Sigmoid colon (tissue), 7 donors: ENCODE measurements at places on chromosomes 3 and 15. TPM values are rescaled to one million over a fixed set of nuclear protein-coding genes. Genes with fewer than 3 reads are reported as not detected.

DNA sequence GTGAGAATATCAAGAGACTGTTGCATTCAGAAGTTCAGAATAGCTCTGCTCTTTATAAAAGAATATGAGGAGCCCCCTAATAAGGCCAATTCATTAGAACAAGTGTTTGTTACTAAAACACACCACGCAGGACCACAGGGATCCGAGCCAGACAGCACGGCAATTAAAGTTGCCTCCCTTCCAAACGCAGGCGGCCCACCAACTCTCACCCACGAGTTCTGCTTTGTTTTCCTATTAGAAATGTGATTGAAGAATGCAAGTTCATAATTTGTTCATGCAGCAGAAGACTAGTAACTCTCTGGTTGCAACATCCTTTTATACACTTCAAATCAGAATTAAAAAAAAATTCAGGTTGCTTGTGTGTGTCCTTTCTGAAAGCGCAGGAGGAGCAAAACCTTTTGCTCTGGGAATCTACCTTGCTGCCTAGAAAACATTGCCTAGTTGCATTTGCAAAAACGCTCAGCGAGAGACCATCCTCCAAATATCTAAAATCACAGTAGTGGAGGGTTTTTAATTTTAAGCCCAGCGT, 1044.1 kb upstream of the NR2F2 start:
- no peaks in the 10 kb centered on the region for H3K27me3 ChIP-seq
- no peak overlapping the region for H3K4me3 ChIP-seq
- H3K36me3 ChIP-seq: no peaks in the 10 kb centered on the region
- H3K27ac ChIP-seq: peak overlapping the region; percentile 40
- H3K4me1 ChIP-seq: peaks cover 4% of the 10 kb centered on the region

DNA sequence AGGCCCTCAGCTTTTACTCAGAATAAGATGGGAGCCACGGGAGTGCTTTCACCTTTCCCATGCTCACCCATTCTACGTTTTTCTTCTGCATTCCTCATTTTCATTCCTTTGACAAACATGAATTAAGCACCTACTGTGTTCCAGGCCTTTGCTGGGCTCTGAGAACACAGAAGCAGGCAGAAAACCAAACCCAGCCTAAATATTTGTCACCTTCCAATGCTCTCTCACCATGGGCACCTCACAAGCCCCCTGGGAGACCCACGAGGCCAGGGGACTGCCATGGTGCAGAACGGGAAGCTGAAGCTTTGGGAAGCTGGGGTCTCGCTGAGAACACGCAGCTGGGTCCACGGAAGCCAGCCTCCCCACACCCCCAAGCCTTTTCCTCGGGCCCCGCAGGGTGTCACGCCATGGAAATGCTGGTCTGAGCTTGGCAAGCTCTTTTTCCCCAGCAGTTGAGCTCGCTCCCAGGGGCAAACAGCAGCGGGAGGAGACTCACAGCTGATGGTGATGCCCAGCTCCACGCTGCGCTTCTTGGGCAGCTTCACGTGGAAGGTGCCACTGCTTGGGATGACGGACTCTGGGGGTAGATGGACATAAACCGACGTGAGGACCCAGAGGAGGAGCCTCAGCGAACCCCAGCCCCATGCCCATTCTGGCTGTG, 27.7 kb downstream of the GRIP2 start:
- H3K27ac ChIP-seq: no peak overlapping the region
- H3K36me3 ChIP-seq: no peaks in the 10 kb centered on the region
- peaks cover 6% of the 10 kb centered on the region for H3K4me1 ChIP-seq
- peak; percentile 30 for DNase-seq
- no peak overlapping the region for H3K4me3 ChIP-seq

DNA sequence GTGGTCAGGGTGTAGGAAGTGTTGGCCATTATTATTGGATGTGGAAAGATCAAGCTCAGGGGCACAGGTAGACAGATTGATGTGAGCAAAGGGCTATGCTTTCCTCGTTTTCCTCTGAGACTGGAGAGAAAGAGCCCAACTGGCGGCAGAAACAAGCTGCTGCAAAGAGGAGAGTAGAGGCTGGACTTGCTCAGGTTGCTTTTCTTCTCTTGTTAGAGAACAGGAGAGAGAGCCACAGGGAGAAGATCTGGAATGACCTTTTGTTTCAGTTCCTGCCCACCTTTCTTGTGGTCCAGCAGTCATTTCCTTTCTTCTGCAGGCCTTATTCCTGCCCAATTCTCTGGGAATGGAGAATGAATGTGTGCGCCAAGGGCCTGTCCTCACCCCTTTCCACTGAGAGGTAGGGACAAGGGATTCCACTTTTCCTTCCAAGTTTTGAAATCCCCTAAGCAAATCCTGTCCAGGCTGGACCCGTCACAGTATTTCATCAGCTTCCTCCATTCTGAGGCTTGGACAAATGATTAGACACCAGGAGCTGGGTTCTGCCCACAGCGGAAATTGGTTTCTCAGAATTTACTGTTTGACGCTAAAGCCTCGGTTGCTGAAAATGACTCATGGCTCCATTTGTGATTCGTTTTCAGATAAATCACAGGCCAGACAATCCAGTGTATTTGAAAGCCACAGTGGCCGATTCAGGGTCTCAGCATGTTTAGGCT, 16.1 kb downstream of the ZNF80 start:
- no peaks in the 10 kb centered on the region for H3K27me3 ChIP-seq
- no peak for DNase-seq
- H3K4me1 ChIP-seq: no peaks in the 10 kb centered on the region
- no peak overlapping the region for H3K4me3 ChIP-seq
- H3K36me3 ChIP-seq: no peaks in the 10 kb centered on the region

GRCh38 chr3:24348348-24348747, 146.3 kb downstream of the THRB start:
- H3K4me1 ChIP-seq: no peaks in the 10 kb centered on the region
- no peak overlapping the region for H3K27ac ChIP-seq
- H3K36me3 ChIP-seq: no peaks in the 10 kb centered on the region
- DNase-seq: no peak
- H3K4me3 ChIP-seq: no peak overlapping the region

DNA sequence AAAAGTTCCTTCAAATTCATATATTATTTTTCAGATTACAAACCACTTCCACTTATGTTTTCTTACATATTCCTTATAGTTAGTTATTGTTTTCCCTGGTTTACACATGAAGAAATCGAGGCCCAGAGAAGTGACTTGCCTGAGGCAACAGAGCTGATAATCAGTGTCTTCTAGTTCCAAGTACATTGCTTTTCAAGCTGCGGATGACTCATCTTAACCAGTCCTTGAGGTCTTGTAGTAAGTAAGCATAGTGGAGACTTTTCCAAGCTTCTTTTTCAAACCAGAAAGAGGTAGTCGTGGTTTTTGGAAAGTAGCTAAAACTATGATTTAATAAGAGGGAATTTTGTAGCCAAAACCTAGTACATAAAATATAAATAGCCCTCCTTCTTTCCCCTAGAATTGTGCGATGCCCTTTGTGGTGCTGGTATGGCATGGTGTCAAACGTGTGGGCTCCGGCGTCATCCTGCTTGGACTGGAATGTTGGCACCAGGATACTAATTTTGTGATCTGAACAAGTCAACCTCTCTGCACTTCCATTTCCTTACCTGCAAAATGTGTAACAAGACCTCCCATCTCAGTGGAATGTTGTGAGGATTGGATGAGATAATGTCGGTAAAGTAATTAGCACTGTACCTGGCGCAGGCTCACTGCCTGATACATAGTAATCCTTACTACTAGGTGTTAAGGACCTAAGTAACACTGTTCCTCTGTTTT, 19.0 kb upstream of the DLG1 start:
- H3K4me1 ChIP-seq: no peaks in the 10 kb centered on the region
- H3K36me3 ChIP-seq: no peaks in the 10 kb centered on the region
- no peaks in the 10 kb centered on the region for H3K27me3 ChIP-seq
- H3K4me3 ChIP-seq: no peak overlapping the region
- no peak overlapping the region for H3K27ac ChIP-seq

DNA sequence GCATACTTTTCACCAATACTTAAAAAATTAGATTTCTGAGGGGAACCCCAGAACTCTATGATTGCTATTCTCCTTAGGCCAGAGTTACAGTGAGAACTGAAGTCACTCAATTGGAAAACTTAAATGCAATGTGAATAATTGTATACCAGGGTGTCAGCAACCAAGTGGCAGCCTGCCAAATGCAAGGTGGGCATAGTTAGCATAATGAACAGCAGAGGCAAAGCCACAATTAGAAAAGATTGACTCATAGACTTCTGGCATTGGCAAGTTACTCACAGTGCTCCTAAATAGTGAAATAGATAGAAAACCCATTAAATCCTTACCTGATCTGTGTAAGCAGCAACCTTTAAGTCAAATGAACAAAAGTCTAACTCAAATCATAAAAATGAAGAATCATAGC, 94.9 kb downstream of the BCHE start:
- H3K4me3 ChIP-seq: no peak overlapping the region
- no peak overlapping the region for H3K27ac ChIP-seq
- no peaks in the 10 kb centered on the region for H3K27me3 ChIP-seq
- H3K36me3 ChIP-seq: no peaks in the 10 kb centered on the region
- no peak for DNase-seq

- H3K27me3 ChIP-seq: no peaks in the 10 kb centered on the region
- H3K27ac ChIP-seq: no peak overlapping the region
- H3K4me3 ChIP-seq: no peak overlapping the region
- DNase-seq: peak; percentile 40
- no peaks in the 10 kb centered on the region for H3K36me3 ChIP-seq
- H3K4me1 ChIP-seq: peaks cover 8% of the 10 kb centered on the region
Observed at GRCh38 chr15:68369931-68370767, 61.8 kb downstream of the ITGA11 start.

DNA sequence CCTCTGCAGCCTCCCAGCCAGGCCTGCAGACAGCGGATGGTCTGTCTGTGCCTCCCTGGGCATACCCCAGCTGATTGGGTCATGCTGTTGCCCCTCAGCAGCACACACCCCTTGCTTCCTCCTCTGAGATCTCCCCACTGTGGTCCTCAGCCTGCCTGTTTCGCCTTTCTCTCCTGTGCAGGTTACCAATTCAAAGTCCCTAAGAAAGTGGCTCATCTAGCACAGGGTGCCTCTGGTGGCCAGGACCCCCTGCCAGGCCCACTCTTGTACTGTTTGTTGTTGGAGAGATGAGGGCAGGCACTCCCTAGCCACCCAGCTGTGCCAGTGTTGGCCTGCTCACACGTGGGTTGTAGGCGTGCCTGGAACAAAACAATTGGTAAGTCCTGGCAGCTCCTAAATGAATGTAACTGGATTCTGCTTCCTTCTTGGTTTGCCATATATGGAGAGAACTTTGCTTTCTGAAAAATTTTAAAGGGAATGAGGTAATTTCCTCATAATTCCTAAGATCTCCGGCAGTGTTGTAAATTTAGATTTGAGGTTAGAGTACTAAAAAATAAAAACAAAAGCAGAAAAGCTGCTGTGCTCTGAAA, 213.2 kb upstream of the IL12A start:
- DNase-seq: peak; percentile 80
- H3K27ac ChIP-seq: peak overlapping the region; percentile 66
- H3K36me3 ChIP-seq: no peaks in the 10 kb centered on the region
- no peaks in the 10 kb centered on the region for H3K27me3 ChIP-seq
- no peak overlapping the region for H3K4me3 ChIP-seq
- peaks cover 70% of the 10 kb centered on the region for H3K4me1 ChIP-seq

GRCh38 chr3:138941259-138941885, 5.6 kb downstream of the FOXL2 start:
- no peak for DNase-seq
- H3K4me1 ChIP-seq: peaks cover 56% of the 10 kb centered on the region
- H3K4me3 ChIP-seq: no peak overlapping the region
- H3K27ac ChIP-seq: no peak overlapping the region
- no peaks in the 10 kb centered on the region for H3K36me3 ChIP-seq
- H3K27me3 ChIP-seq: peaks cover 100% of the 10 kb centered on the region

The PLA1A gene
- 2.9 TPM for polyA plus RNA-seq

The SCAANT1 gene
- polyA plus RNA-seq: not detected

The BOC gene
- polyA plus RNA-seq: 4.2 TPM

The TF gene
- polyA plus RNA-seq: 14.8 TPM

The ISL2 gene
- polyA plus RNA-seq: 0.52 TPM

The TRANK1 gene
- polyA plus RNA-seq: 12.6 TPM

The EXD1 gene
- 0.03 TPM for polyA plus RNA-seq

The CHRD gene
- 4.5 TPM for polyA plus RNA-seq
